ENCODE measurements at places on chromosomes 5 and 9. TPM values are rescaled to one million over a fixed set of nuclear protein-coding genes. Genes with fewer than 3 reads are reported as not detected.

The NOXA1 gene
- total RNA-seq, result 0.63 TPM

The DPH7 gene
- 54.0 TPM for total RNA-seq

DNA sequence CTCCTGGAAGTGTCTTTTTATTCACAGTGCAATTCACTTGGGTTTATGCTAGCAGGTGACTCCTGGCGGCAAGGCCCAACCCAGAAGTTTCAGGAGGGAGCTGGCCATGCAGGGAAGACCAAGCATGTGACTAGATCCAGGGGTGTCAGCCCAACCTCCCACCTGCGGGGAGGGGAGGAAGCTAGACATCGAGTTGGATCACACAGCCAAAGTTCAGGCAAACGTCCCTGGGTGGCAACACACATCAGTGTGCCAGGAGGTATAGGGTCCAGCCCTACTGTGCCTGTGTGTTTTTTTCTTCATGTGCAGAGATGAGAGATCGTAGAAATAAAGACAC is 25.3 kb downstream of the PNPLA7 start:
- no peak overlapping the region for H3K27ac ChIP-seq
- no peaks in the 10 kb centered on the region for H3K27me3 ChIP-seq
- no peaks in the 10 kb centered on the region for H3K36me3 ChIP-seq
- no peak overlapping the region for H3K4me3 ChIP-seq
- H3K4me1 ChIP-seq, result peaks cover 20% of the 10 kb centered on the region
- no peak for DNase-seq

DNA sequence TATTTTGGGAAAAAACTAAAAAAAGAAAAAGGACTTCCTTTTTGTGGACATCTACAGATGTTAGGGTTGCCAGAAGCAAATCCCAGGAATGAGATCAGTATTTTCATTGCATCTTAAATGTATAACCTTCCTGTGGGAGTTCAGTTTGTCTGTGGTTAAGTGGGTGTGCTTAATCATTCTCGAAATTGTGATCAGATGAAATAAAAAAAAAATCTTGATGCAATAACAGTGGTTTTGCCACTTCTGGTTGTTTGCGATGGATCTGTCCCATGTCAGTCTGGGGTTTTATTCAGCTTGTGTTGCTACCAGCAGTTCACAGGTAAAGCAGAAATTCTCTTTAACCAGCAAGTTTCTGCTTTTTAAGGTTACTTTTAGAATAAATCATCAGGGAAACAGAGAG is 179.0 kb downstream of the MAN2A1 start:
- no peak for DNase-seq
- H3K36me3 ChIP-seq, result peaks cover 33% of the 10 kb centered on the region
- H3K27me3 ChIP-seq, result no peaks in the 10 kb centered on the region
- H3K27ac ChIP-seq, result no peak overlapping the region
